Right renal pelvis (tissue), 4 donors: ENCODE measurements at places on chromosomes 5 and 9.

DNA sequence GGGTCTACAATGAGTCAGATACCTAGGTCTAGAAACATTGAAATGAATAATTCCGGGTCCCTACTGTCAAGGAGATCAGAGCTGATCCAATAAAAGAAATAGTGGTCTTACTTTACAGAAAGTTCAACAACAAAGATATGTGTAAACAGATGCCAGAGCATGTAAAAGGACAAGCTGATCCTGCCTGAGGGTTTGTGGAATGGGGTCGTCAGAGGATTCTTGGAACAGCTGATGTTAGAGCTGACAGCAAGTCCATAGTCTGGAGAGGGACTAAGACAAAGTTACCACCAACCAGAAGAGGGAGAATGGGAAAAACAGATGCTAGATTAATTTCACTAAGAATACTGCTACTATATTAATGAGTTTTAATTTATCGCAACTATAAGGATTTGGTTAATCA is 71.5 kb downstream of the FREM1 start:
- no peak for DNase-seq

DNA sequence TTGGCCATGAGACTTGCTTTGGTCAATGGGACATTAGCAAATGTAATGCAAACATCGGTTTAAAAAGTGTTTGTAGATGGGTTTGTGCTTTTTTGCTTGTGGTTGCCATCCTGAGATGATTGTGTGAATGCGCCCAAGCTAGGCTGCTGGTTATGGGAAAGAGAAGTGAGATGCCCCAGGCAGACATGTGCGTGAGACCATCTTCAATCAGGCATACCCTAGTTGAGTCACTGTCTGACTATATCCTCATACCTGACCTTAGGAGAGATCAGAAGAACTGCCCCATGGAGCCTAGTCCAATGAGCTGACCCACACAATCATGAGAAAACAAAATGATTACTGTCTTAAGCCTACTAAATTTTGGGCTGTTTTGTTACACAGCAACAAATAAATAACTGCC is 36.8 kb upstream of the ZNF608 start:
- DNase-seq = no peak

- DNase-seq = peak; percentile 69
These were observed 86.4 kb upstream of the CDH6 start for GRCh38 chr5:31107091-31107518.

GRCh38 chr9:76651119-76651705 is 113.0 kb upstream of the PCA3 start:
- no peak for DNase-seq

GRCh38 chr9:4206718-4207117 is 93.2 kb downstream of the GLIS3 start:
- no peak for DNase-seq

- DNase-seq = no peak
These were observed 247.6 kb downstream of the TMEM232 start for GRCh38 chr5:110478895-110479294.
